Pulmonary artery endothelial cell (primary cell): ENCODE measurements at places on chromosomes 3 and 15. TPM values are rescaled to one million over a fixed set of nuclear protein-coding genes. Genes with fewer than 3 reads are reported as not detected.

DNA sequence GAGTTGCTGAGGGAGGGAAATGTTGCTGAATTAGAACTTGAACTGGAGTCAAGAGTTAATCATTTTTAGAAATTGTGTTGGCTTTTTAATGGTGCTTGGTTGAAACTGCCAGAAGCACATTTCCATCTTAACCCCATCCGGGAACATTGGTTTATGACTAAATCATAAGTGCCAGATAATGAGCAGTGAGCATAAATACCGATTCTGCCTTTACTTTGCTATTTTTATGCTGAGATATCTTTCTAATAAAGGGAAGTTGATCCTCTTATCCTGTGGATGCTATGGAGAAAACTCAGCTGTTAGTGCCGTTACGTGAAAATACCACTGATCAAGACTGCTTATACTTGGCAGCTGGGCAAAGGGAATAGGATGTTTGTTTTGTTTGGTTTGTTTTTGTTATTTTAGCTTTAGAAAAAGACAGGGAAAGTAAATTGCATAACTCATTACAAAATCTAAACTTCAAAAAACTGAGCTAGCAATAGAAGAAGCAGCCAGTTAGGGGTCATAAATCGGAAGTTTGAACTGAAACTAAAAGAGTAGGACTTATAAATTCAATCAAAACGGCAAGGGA is 813.1 kb downstream of the NAALADL2 start:
- no peak for DNase-seq

GRCh38 chr3:45506751-45507391 is 87.7 kb upstream of the LIMD1 start:
- no peak for DNase-seq

DNA sequence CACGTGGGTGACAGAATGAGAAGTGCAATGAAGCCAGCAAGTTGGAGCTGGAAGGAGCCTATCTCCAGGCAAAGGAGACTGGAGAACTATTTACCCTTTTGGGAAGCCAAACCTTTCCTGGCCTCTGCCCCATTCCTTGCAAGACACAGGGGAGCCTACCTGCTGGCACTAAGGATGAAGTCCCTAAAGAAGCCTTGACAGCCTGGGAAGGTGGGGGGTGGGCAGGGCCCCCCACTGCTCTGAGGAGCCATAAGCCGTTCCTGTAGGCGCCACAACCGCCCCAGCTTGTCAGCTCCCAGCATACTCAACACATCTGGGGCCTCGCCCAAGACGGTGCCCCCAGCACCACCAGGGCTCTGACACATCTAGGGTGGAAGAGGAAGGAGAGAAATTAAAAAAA is 5.5 kb downstream of the CDAN1 start:
- DNase-seq: no peak

Gene PRR20G
- total RNA-seq: not detected in 2 replicates

Gene LRIG1
- total RNA-seq: 111 and 126 TPM in 2 replicates

GRCh38 chr15:93645594-93645993 is 556.6 kb upstream of the RGMA start:
- no peak for DNase-seq

Gene KBTBD13
- not detected in 2 replicates for total RNA-seq
